HCEC 1CT (cell line): ENCODE measurements at places on chromosomes 6 and 20.
A peak's percentile ranks its signal among the peaks of the same experiment; 100 is the strongest.

DNA sequence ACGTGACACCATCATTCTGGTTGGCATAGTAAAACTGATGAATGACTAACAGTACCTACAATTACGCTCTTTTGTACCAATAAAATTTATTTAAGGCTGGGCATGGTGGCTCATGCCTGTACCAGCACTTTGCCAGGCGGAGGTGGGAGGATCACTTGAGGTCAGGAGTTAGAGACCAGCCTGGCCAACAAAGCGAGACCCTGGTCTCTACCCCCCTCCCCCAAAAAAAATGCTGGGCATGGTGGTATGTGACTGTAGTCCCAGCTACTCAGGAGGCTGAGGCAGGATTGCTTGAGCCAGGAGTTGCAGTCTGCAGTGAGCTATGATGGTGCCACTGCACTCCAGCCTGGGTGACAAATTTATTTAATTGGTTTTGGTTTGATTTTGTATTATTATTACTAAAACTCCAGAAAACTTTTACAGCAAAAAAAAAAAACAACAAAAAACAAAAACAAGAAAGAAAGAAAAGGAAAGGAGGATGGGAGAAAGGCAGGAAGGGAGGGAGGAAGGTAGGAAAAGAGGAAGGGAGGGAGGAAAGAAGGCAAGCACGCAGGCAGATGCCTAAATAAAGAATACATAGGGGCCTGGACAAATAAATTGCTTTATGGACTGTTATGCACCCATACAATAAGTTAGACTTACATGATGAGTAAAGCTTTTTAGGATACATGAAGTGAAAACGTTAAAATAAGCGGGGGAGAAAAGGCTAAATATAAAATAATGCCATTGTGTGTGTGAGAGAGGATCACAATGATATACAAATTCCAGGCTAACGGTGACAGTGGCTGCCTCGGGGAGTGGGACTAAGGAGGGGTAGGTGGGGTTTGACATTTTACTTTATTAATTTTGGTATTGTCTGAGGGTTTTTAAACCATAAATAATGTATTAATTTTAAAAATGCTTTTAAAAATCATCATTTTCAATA, 682 bp upstream of the ZSCAN9 start:
- DNase-seq = no peak

- DNase-seq = no peak
These were observed 24.6 kb upstream of the EYA2 start for GRCh38 chr20:46870041-46870440.

DNA sequence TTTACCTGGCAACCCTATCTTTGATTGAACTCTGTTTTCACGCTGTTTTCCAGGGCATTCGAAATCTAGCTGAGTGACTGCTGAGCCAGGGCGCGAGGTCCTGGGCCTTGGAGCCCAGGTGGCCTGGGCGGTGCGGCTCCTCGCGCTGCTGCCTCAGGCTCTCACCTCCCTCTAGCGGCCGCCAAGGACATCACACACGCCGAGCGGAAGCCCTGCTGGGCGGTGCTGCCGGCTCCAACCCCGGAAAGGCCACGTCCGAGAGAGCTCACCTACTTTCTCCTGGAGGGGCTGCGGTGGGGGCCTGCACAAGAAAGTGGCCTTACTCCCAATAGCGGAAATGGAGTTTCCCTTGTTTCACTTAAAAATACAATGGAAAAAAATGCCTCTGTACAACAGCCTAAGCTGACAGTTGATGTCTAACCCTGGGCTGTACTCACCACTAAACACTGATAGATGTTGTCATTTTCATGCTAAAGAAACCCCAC, 77.7 kb downstream of the ELOVL4 start:
- peak; percentile 76 for DNase-seq

DNA sequence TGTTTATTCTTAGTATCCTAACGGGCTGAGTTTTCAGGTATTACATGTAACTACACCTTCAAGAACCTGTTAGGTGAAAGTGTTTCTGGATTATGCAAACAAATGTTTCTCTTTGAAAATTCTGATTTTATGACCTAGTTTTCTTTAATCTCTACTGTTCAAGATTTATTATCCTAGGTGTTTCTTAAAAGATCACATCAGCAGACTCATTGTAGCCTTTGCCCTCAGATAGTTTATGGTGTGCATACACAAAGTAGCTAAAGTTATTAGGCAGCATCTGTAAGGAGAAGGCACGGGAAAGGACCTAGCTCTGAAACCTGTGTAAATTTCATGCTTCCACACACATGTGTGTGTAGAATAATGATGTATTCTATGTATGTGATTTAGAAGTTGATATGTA, 21.7 kb downstream of the PANK2 start:
- DNase-seq = no peak

DNA sequence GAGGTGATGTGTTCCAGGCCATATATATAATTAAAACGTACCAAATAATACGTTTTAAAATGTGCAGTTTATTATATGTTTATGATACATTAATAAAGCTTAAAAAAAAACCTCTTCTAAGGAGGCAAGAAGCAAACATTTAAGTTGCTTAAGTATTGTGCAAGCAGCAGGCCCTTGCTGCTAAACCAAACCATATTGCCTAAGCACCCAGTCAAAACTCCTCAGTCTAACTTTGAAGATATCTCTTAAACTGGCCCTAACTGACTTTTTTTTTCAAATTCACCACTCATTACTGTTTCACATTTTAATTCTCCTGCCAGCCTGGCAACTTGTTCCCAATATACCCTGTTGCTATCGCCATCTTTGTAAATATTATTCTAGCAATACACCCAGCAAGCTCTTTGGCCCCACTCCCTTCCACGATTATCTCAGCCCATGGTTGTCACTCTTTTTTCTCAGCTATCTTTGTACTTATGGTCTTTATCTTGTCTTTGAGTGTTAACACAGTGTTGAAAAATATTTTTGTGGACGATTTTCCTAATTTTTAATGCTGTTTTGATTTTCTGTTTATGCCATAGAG, 60.9 kb downstream of the C6orf58 start:
- DNase-seq = no peak

- DNase-seq = no peak
These were observed 12.2 kb upstream of the ZBTB46 start for GRCh38 chr20:63843222-63843621.

- no peak for DNase-seq
These were observed 131.6 kb upstream of the NEDD9 start for GRCh38 chr6:11363881-11364576.

GRCh38 chr6:105536961-105537360, 134.1 kb upstream of the PREP start:
- no peak for DNase-seq

DNA sequence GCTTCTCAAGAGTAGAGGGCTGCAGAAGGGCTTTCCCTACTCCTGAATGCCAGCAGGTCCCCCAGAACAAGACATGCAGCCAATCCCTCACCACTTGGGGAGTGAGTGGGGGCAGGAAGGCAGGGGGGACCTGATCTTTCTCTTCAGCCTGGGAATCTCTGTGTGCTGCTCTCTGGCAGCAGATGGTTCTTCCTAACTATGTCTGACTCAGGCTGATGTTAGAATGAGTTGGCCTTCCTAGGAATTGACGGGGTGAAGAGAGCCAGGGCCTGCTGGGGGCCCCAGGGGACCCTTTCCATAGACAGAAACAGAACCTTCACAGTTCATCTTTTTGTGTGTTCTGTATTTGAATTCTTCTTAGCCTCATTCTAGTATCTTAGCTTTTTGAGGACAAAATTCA, 29.0 kb upstream of the TCP11 start:
- DNase-seq = peak; percentile 72

DNA sequence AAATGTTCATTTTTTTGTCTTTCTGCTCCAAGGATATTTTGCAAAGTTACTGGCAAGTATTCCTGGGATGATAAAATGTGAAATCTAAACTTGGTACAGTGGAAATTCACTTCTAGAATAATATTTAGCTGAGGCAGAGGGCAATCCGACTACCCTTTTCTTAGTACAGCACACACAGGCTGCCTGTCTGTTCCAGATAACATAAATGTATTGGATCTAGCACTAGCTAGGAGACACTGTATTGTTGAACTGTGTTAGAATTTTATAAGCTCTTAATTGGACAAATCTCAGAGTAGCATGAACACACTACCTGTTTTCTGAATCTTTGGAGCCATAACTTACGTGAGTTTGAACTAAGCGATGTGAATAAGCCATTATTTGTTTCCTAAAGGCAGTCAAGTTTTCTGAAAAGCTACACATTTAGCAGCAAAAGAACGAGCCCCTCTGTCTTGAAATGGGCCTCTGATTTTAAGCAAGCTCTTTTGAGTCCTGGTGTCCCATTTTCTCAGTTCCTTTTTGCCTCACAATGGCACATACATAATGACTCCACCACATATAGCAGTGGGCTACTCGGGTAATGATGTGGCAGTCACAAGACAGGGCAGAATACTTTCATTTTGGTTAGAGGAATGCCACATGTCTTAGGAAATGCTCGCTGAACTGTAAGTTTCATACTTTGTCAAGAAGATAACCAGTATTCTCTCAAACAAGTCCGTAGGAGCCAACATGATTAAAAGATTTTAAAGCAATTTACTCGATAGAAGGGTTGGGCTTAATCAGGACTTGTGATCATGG, 116.5 kb upstream of the ESR1 start:
- DNase-seq = peak; percentile 40

DNA sequence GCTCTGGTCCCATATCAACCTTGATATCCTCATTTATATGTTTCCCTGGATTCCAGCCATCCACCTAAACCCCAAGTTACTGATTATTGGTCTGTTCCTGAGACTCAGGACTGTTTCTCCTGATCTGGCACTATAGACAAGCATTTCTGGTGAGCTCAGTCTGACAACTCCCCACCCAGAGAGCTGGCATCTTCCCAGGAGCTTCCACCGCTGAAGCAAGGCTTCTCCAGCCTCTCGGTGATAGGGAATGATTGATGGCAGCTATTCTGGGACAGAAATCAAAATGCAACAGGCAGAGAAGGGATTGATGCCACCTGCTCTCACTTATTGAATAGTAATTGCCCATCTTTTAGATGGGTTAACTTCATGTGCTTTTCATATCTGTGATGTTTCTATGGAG, 169.7 kb upstream of the GGTLC1 start:
- no peak for DNase-seq

- DNase-seq = no peak
These were observed 43.3 kb downstream of the SULF2 start for GRCh38 chr20:47741669-47742608.

GRCh38 chr6:168625602-168626001, 184.6 kb downstream of the SMOC2 start:
- DNase-seq = no peak

GRCh38 chr6:166005944-166006899, 161.4 kb downstream of the TBXT start:
- DNase-seq = peak; percentile 51

- DNase-seq = no peak
These were observed 245.8 kb upstream of the SULF2 start for GRCh38 chr20:48031122-48031521.

GRCh38 chr6:12014873-12015149, 2.7 kb downstream of the HIVEP1 start:
- DNase-seq = no peak

DNA sequence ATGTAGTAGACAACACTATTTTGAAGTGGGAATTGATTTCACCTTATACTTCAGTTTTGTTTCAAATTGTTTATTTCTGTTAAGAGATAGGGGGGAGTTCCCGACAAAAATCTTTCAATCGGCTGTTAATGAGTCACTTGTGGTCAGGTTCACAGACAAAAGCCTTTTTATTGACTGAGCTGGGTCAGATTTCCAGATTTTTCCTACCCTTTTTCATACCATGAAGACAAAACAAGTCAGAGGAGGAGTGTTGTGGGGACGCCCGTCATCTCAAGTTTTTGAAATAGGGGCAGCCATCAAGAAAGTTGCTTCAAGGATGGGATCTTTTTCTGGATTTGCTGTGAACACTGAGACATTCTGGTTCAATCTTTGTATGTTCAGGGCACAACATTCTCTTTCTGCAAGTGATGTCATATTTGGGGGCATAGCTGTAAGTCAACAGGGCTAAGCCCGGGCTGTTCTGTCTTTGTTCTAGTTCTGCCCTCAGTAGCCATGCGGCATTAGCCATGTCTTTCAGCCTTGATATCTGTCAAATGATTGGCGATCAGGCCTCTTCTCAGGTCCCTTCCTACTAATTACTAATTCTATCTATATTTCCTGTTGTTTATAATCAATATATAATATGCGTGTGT, 496.0 kb upstream of the MARCKS start:
- DNase-seq = peak; percentile 83

- DNase-seq = no peak
These were observed 62.1 kb upstream of the CNKSR3 start for GRCh38 chr6:154572556-154572955.

DNA sequence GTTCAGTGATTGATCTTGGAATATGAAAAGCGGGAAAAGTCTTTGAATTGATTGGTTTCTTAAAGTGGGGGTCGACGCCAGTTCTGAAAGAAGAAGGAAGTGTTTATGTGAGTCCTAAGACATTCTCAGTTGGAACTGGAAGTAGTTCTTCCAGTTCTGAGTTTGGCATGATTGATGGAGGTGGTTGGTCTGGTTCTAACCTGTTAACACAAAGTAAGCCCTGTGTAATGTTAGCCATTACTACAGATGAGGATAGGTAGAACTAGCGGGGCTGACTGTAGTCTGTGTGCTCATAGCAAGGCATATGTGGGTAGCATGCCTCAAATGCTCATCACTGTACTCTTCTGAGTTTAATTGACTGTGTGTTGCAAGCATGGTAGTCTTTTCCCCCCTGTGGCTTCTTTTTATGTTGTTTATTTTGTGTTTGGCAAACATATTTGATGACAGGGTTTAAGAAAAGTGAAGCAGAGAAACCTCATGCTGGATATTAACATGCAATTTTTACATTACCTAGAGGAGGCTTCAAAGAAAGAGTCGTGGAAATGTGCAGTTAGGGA, 24.9 kb downstream of the CITED2 start:
- no peak for DNase-seq
